ENCODE measurements at places on chromosomes 6 and 20.
A peak's percentile ranks its signal among the peaks of the same experiment; 100 is the strongest.

- no peak for DNase-seq
Observed at GRCh38 chr6:72035486-72035885, 149.1 kb downstream of the RIMS1 start.

- DNase-seq = no peak
Observed at GRCh38 chr20:24915892-24916291, 33.2 kb upstream of the CST7 start.

DNA sequence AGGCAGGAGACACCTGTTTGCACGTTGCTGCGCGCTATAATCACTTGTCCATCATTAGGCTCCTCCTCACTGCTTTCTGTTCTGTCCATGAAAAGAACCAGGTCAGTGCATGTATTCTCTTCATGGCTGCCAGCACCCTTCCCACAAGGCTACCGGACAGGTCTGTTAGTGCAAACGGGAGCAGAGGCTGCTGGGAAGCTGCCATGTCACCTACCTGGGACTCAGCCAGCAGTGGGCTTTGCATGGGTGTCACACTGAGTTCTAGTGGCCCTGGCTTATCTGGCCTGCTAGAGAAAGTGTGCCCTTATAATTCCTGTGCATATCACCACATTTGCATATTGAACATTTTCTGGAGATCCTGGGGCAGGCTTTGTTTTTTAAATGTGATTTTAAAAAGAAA, 24.8 kb downstream of the LYRM2 start:
- no peak for DNase-seq

DNA sequence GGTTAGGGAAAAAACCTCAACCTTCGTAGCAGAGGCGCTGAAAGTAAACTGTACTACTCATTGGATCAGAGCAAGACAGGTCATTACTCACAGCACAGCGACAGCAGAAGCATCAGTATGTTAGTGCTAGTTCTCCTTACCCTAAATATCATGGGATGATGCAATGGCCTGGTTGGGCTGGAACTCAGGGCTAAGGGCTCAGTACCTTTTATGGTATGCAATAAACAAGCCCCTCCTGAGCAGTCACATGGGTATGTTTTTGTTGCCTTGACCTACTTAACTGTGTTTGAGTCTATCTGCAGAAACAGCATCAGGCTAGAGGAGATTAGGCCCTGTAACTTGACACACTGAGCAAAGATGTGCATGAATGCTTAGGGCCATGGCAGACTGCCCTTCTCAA, 369.4 kb upstream of the IMPG1 start:
- no peak for DNase-seq

- no peak for DNase-seq
Observed at GRCh38 chr6:85660181-85660611, 17.5 kb upstream of the SYNCRIP start.

DNA sequence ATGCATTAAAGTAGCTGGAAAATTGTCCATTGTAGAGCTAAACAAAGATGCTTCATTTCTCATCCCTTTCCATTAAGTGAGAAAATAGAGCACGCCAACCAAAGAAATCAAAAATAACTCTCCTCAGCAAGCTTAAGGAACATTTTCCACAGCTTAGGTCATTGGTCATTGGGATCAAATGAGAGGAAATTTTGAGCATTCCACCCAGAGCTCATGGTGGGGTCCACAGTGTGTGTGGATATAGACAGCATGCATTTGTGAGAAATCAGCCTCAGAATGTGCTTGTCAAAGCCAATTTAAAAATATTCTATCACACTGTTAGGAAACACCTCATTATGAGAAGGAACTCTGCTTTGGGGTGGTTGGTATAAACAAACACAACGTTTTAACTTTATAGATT, 97.2 kb downstream of the HDGFL1 start:
- no peak for DNase-seq

GRCh38 chr6:170135821-170136471, 154.9 kb downstream of the DLL1 start:
- DNase-seq = no peak

- no peak for DNase-seq
Observed at GRCh38 chr20:12053353-12053752, 135.7 kb downstream of the BTBD3 start.

GRCh38 chr6:121426686-121427085, 8.8 kb upstream of the GJA1 start:
- DNase-seq = no peak

GRCh38 chr6:91081452-91082067, 494.7 kb upstream of the MAP3K7 start:
- no peak for DNase-seq

DNA sequence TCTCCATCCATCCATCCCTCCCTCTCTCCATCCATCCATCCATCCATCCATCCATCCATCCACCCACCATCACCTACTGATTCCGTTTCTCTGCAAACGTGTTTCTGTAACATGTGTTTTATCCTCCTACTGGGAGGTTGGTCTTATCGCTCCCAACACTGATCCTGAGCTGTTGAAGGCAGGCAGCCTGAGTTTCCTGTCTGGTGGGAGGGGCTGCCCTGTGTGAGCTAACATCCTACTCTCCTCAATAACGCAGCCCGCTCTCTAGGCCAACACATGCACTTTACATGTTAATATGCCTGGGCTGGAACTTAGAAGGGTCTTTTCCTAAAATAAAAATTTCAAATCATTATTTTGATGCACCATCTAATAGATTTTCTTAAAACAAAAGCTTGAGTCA, 126.5 kb downstream of the WDR27 start:
- DNase-seq = no peak

DNA sequence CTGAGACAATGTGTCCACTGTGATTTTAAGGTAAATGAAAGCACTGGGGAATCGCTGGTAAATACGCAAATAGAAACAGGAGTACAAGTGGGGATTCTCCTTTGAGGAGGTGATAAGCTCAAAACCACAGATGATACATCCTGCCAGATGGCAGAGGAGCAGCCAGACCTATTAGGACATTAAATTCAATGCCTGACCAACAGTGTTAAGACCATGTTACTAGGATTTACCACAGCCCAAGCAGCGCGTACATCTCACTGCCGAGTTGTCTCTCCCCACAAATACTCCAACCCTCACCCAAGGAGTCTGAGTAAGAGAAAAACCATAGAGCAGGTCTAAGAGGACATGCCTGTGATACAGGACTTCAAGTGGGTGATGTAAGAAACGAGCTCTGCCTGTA, 68.9 kb upstream of the TULP1 start:
- no peak for DNase-seq

DNA sequence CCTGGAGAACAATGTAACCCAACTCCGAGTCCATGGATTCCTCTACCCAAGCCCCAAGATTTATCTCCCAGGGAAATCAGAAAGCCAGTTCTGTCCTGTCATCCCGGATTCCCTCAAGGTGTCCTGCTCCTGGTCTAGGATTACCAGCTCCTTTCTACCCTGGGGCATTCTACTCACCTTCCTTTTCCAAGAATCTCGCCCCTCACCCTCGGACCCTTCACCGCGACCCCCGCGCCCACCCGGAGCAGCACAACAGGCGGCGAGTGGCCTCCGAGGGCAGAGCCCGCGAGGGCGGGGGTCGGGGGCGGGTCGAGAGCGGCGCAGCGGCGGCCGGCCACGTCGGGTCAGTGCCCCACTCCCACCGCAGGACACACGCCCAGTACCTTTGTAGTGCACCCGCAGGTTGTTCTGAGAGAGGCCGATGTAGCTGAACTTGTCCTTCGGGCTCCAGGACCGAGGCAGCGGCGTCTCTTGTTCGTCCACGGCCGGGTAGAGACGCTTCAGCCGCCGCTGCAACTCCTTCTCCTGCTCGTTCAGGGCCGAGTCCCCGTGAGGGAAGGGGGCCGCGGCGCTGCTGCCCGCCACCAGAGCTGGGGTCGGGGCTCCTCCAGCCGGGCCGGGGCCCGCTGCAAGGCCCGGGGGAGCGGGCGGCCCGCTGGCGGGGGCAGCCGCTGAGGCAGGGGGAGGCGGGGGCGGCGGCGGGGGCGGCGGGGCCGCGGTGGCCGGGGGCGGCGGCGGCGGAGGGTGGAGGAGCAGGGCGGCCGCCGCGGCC, 897 bp downstream of the RANBP9 start:
- DNase-seq = peak; percentile 33
